ENCODE measurements at places on chromosomes 16 and 17. TPM values are rescaled to one million over a fixed set of nuclear protein-coding genes. Genes with fewer than 3 reads are reported as not detected.

FN3K gene
- polyA plus RNA-seq = 2.0 TPM

DNA sequence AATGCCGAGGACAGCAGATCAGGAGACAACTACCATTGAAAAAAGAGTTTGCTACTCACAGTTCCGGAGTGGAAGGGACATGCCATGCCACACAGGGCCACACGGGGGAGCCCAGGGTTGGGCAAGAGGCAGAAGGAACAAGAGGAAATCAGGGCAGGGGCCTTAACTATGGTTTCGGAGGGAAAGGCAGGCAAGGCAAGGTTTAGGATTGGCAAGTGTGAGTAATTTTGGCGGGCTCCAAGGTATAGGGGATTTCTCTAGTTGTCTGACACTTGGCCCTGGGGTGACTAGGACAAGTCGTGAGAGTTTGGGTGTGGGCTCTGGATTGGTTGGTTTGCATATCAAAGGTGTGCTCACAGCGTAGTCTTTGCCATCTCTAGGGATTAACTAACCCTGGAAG is 27.0 kb upstream of the NTN1 start:
- DNase-seq = peak; percentile 23

HIC1 gene
- polyA plus RNA-seq = 23.0 TPM

- DNase-seq = no peak
Observed at GRCh38 chr16:37511-37910, 15.9 kb downstream of the POLR3K start.

- DNase-seq = peak; percentile 17
Observed at GRCh38 chr16:72689851-72690250, 358.1 kb downstream of the ZFHX3 start.

DNA sequence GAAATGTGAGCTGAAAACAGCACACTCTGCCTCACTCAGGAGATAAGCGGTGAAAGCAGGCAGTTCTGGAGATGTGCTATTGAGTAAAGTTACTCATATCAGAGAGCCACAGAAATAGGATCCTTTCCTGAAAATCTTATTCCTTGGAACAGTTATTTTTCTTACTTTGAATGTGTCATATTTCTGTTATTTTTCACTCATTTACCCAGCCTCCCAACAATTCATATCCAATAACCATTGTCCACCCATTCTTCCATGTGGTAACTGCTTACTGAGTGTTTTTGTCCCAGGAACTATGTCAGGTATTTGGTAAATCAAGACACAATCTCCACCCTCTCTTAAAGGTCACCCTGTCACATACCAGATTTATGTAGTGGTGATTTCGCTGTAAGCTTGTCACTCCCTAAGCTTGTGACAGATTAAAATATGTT is 144.9 kb downstream of the PARN start:
- peak; percentile 65 for DNase-seq

DNA sequence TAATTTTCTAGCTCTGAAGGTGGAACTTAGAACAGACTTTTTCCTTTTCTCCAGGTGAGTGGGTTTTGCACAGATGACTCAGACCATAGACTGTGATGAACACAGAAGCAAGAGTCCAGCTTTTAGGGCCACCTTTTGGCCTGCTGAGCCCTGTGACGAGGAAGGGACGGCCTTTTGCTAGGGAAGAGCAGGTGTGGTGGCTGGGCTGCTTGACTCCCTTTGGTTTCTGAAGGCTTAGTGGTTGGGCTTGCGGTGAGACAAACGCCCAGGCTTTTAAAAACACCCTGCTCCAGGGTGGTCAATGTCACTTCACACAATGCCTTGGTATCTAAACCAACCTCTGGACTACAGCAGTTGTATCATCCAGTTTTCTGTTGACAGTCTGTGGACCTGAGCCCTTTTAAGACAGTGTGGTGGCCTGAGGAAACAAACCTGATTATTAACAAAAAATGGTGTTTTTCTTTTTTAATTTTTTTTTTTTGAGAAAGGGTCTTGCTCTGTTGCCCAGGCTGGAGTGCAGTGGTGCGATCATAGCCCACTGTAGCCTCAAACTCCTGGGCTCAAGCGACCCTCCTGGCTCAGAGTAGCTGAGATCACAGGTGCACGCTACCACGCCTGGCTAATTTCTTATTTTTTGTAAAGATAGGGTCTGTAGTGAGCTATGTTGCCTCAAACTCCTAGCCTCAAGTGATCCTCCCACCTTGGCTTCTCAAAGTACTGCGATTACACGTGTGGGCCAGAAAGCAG is 134.0 kb downstream of the SNX29 start:
- DNase-seq = no peak

Data from IMR-90 (cell line).